ENCODE measurements at places on chromosomes 3 and 15.

GRCh38 chr3:48739617-48739954, 22.6 kb upstream of the IP6K2 start:
- no peak for DNase-seq

GRCh38 chr15:97076011-97076410, 745.5 kb downstream of the NR2F2 start:
- DNase-seq = no peak

DNA sequence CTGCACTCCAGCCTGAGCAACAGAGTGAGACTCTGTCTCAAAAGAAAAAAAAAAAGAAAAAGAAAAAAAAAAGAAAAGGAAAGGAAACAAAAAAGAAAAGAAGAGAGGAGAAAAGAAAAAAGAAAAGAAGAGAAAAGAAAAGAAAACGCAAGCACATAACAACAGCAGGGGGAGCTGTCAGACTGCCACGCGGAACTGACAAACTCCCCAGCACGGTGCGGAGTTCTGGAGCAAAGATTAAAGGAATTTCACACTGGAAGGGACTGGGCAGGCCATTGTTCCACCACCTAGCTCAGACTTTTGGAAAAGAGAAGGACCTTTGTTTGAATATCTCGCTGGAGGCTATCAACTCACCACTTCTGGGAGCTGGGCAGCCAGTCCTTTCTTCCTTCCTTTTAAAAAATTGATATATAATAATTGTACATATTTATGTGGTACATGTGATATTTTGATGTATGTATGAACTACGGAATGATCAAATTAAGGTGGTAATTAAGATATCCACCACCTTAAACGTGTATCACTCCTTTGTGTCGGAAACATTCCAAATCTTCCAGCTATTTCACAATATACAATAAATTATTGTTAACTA, 40.5 kb downstream of the DPPA2 start:
- no peak for DNase-seq

DNA sequence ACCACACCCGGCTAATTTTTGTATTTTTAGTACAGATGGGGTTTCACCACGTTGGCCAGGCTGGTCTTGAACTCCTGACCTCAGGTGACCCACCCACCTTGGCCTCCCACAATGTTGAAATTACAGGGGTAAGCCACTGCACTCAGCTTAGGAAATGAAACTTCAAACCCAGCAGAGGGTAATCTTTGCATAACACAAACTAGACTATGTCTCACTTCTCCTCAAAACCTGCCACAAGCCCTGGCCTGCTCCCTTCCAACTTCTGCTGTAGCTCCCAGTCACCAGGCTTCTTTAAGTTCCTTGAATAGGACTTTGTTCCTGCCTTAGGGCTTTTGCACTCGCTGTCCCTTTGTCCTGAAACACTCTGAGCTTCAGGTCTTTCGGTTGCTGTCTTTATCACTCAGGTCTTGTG, 39.2 kb upstream of the SEMA4B start:
- DNase-seq = no peak

DNA sequence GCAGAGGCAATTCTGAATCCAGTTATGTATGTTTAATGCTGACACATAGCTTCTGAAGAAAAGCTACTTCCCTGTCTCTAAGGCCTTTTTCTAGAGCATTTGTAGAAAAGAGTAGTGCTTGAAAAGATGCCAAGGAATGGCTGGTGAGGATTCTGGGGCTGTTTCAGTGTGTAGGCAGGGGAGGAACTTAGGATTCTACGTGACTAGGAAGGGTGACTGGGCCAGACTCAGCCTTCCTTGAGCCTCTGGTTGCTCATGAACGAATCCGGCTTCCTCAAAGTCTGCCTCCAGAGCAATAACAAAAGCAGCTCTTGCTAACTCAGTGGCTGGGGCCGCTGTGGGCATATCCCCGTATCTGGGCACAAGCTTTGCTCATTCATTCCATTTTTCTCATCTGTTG, 104.8 kb upstream of the WNT5A start:
- DNase-seq = no peak

Measured in CD4-positive, alpha-beta T cell treated with Interleukin-4 for 4 hours (primary cell).